ENCODE measurements at places on chromosomes 5 and 9.

DNA sequence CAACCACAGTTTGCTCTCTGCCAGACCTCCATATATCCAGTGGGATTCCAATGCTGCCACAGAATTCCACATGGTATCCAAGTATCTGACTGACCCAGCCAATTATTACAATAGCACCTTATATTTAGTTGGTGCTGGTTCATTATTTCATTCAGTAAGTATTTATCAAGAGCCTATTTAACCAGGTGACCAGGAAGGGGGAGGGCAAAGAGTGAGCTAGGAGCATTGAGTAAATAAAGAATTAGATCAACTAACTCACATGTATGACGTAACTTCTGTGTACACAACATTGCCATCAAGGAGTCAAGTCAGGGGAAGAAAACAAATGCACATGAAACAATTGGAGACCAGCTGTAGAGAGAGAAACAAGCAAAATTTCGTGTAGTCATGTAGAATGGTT is 207.1 kb upstream of the PAPPA start:
- DNase-seq = no peak

DNA sequence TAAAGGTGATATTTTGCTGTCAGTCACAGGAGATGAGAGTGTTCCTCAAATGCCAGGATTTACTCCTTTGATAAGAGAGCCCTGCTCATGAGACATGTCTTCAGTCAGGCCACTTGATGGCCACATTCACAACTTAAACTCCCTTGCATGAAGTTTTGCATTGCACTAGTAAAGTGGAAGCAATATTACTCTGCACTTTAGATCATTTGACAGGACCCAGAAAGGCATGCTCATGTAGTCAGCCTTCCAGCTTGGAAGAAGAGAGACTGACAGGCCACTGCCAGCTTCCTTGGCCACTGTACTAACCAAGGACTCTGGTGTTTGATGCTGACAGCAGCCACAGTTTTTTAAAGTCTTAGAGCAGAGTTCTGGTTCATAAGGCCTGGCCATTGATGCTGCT is 42.6 kb downstream of the NPR3 start:
- DNase-seq = no peak

DNA sequence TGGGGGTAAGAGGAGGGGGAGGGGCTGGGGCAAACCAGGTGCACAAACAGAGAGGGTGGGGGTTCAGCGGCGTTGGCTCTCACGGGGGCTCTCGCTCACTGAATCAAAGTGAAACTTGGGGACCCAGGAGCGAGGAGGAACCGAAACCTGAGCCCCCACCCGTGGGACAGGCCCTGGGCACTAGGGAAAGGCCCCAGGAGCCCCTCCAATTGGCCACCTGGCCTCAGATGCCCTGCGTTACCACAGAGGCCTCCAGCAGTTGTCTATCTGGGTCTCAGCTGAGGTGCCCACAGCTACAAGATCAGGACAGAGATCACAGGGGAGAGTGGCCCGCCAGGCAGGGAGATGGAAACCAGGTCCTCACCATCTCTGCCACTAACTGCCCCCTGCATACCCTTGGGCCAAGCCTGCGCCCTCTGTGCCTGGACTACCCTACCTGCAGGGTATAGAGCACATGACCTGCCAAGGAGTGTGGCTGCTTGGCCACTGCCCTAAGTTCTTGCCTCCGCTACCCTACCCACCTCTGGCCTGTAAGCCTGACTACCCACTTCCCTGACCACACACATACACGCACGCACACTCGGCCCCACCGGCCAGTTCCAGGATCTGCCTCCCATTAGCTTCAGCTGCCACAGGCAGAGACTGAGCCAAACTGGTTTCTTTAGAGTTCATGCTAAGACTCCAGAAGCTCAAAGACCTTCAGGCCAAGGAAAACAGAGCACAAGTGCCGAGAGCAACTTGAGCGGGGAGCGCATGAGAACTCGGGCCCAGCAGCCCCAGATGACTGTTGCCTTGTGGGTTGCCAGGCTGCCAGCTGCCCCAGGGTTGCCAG is 39.9 kb downstream of the PAX5 start:
- no peak for DNase-seq

GRCh38 chr9:130359819-130360218 is 84.9 kb upstream of the ASS1 start:
- no peak for DNase-seq

DNA sequence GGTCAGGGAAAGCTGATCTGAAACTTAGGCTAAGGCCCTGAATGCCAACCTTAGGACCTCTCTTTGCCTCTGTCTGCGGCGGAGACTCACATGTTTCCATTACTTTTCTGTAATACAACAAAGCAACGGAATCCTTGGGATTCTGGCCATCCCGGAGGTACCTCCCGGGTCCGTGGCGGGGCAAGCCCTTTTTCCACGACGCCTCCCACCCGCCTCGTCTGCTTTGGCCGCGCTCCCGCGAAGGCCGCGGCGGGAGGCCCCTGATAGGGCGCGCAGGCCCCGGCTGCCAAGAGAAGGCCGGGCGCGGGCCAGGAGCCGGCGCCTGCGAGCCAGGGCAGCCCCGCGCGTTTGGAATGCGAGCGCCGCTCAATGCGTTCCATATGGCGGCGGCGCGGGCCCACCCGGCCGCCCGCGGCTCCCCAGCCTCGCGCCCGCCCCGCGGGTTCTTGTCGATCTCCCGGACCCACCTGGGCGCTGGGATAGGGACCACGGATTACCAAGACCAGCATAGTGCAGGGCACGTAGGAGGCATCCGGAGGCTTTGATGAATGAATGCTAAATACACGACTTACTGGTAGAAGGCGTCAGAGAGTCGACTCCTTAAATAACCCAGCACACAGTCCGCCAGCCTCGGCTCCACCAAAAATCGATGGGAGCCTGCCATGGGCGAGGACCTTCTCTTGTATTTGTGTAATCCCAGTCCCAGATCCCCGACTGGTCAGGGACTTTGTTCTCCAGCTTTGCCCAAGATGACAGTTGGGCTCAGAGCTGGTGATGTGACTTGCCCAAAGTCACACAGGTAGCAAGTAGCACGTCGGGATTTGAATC is 17.5 kb upstream of the PHF19 start:
- DNase-seq = no peak

- DNase-seq = no peak
Observed at GRCh38 chr5:117218789-117219188, 644.2 kb upstream of the SEMA6A start.

- DNase-seq = no peak
Observed at GRCh38 chr9:131263701-131264100, 12.6 kb downstream of the FAM78A start.

DNA sequence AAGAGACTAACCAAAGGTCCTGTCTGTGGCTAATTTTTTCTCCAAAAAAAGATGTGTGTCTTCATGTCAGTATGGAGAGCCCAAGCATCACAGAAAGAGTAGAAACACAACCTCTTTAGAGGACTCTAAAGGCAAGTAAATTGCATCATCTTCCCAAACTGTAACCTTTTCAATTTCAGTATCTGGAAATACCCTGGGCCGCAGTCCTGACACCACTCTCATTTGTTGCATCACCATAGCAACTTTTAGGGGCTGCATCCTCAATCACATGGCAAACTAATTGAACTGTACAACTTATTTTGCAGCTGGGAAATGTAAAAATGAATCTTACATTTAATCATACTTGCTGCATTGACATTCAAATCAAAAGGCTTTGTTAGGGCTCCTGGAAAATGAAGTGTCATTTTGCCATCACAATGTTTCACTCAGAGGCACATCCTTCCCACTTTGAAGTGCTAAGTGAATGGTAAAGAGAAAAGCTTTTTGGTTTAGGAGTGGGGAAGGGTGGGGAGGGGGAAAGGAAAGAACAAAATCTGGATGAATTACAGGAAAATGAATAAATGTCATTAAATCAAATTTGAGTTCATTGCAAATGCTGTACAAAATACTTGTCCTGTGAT is 60.6 kb upstream of the GRIA1 start:
- no peak for DNase-seq

DNA sequence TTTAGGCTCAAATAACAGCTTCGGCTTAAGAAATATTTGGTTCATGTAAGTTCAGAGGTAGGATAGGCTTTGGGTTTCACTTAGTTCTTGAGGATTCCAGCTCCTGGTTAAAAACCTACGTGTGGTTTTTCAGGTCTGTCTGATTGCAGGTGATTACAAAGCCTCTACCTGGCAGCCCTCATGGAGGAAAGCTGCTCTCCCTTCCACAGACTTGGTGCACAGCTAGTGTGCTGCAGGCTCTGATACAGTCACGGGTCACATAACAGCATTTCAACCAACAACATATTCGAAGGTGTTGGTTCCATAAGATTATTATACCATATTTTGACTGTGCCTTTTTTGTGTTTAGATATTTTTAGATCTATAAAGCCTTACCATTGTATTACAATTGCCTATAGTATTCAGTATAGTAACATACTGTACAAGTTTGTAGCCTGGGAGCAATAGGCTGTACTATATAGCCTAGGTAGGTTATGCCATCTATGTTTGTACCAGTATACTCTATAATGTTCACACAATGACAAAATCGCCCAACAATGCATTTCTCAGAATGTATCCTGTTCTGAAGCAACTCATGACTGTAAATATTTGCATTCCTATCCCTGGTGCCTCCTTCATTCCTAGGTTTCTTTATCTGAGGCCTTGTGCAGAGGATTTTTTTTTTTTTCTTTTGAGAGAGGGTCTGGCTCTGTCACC is 8.0 kb upstream of the DCP2 start:
- no peak for DNase-seq

DNA sequence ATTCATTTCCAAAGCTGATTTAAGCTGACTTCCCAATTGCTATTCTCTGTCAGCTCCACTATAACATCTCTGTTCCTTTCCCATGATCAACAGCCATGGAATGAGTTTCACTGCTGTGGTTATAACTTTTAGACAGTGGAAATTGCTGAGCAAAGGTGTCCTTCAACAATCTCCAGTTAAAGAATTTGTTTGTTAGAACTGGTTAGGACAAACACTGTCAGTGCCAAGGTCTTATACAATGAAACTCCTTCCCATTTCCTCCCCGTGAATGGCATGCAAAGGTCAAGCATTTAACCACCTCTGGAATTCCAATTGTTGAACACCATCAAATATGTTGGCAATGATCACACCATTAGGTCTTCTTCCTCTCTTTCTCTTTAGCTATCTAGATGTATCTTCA is 45.7 kb upstream of the GHR start:
- no peak for DNase-seq

- no peak for DNase-seq
Observed at GRCh38 chr5:525916-526315, 1.7 kb upstream of the SLC9A3 start.

DNA sequence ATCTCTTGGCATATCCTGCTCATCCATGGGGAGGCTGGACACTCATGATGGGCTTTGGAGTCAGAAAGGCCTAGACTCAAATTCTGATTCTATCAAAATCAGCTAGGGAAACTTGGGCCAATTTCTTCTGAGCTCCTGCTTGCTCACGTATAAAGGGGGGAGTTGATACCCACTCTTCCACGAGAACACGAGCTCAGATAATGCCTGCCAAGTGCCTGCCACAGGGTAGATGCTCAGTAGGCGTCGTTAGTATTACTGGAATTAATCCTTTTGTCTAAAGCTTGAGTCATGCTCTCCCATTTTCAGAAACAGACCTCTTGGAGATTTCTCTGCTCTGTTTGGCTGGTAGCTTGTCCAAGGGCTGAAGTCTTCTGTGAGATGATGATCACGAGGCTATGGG is 238.3 kb upstream of the MVB12B start:
- no peak for DNase-seq

- DNase-seq = no peak
Observed at GRCh38 chr5:168820874-168821273, 241.7 kb upstream of the PANK3 start.

- no peak for DNase-seq
Observed at GRCh38 chr5:44236040-44236439, 153.2 kb downstream of the FGF10 start.

DNA sequence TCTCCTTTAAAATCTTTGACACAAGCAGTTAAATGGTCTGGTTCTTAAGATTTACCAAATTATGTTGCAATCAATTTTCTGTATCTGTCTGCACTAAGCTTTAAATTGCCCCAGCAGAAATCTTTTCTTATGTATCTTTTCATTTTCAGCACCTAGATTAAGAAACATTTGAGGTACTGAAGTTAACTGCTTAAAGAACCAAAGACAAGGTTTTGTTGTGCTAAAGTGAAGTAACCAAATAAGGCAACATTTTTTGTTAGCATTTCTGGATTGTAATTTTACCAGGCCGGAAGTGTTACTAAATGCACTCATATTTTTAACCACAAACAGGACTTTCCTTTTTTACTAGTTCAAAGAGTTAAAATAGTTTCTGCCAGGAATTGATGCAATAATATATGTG is 24.1 kb upstream of the MTAP start:
- DNase-seq = no peak

DNA sequence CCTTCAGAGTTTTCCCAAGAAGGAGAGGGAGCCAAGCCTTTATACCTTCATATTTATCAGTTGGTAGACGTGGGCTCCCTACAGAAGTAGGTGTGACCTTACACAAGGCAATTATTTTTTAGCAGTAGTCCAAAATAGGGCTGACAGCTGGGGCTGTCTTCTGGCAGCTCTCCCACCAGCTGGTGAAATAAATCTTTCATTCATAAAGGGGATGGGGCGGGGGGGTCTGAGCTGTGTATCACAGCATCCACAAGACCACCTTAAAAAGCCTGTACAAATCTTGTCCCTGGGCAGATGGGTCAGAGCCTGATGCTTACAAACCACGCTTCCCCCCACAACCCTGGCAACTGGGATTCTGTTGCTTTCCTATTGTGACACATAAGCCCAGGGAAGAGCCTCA is 19.7 kb downstream of the CSF2 start:
- no peak for DNase-seq

DNA sequence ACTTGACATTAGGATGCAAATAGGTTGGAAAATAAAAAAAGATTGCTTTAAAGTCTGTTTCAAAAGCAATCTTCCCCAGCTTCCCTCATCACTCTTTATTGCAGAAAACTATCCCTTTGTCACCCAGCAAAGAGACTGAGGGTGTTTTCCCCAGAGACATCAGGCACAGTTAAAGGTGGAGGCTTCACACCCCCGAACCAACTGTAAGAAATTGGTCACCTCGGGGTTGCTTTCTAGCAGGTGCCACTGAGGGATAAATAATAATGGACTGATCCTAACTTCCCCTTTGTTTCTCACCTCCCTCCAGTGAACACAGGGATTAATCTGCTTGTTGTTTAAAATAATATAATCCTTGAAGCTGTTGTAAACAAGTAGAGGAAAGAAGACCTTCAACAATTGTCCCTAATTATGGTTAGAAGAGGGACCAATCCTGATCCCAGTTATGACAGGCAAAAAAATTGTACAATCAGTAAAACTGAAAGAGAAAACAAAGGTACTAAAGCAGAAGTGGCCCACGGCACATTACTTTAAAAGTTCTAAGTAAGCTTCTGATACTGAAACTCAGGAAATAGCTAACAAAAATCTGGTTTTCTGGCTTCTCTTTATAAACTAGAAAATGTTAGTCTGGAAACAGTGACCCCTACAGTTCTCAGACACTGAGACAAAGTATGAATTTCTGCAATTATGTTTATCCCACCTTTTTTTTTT is 6.6 kb upstream of the PCSK1 start:
- DNase-seq = no peak

- peak; percentile 41 for DNase-seq
Observed at GRCh38 chr5:148820461-148821395, 5.7 kb upstream of the ADRB2 start.

DNA sequence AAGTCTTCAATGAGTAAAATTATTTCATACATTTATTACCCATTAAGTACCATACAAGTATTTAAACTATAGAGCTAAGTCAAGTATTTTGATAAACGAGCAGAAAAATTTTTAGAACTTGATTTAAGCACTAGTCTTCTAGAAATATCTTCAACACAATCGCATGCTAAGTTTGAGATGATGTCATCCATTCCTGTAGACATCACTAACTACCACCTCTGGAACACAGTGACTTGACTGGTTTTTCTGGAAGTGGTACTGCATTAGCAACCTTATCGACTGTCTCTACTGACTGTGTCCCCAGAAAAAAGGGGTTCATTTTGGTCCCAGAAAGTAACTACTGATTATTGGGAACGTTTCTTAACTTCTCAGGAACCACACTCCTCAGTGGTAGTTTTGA is 69.0 kb downstream of the CDC14B start:
- DNase-seq = no peak
